ENCODE measurements at places on chromosomes 3 and 15.
A peak's percentile ranks its signal among the peaks of the same experiment; 100 is the strongest.

- peak; percentile 21 for DNase-seq
These were observed 1.3 kb downstream of the DNAH1 start for GRCh38 chr3:52317208-52318000.

- peak; percentile 61 for DNase-seq
These were observed 1.1 kb downstream of the PLXND1 start for GRCh38 chr3:129605203-129605921.

DNA sequence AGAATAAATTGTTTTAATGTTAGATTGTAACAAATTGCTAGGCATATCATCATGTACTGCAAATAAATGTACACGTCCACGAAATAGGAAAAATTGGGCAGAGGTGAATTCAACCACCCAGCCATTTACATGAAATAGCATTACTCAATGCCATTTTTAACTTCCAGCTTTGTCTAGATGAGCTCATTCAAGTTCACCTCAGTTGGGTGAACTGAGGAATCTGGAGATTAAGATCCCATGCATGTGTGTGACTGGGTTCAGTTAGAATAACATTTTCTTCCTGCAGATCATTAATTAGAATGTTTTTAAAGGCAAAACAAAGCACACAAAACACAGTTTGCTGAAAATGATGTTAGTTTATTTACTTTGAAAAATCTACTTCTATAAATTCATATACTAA lies 767.8 kb upstream of the GOLIM4 start:
- no peak for DNase-seq

GRCh38 chr3:114057011-114057347 lies 442 bp downstream of the QTRT2 start:
- no peak for DNase-seq

DNA sequence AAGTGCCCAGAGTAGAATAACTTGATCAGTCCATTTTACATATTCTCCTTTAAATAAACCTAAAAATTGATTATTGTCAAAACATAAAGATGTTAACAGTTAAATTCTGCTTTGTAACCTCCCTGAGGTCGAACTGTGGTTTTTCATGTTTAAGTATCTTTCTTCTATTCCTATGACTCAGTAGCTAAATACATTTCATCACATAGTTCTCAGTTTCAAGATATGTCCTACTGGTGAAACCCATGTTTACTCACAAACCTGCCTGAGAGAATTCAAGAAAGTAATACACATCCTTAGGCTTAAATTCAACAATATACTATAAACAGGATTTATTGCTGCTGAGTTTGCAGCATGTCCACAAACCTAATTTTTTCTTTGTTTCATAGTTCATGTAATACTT lies 692.9 kb downstream of the ZPLD1 start:
- no peak for DNase-seq

- DNase-seq: no peak
These were observed 17.2 kb upstream of the SPG21 start for GRCh38 chr15:65006876-65007275.

- DNase-seq: no peak
These were observed 158.7 kb downstream of the APBA2 start for GRCh38 chr15:29044503-29044901.

DNA sequence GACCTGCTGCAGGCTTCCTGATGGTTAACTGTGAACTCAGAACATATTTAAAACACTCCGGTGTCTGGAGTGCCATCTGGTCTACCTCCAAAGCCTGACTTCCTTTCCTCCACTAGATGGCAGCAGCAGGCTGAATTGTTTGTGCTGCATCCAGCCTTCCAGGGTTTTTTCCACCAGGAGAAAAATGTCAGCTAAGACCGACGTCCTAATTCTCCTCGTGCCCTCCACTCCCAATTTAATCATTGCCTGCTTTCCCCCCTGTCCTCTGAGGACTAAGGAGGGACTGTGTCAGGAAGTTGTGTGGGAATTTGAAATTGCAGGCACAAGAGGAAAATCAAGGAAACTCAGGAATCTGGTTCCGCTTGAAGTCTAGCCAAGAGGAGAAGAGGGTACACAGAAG lies 165.2 kb upstream of the UMPS start:
- DNase-seq: peak; percentile 73

Measured in suppressor macrophage treated with lipopolysaccharide for 4 hours (primary cell).